Stimulated activated CD4-positive, alpha-beta T cell treated with anti-CD3 and anti-CD28 coated beads, Interleukin-4, amount 100 ng/mL, for 24 hours (primary cell): ENCODE measurements at places on chromosomes 2 and 18.

DNA sequence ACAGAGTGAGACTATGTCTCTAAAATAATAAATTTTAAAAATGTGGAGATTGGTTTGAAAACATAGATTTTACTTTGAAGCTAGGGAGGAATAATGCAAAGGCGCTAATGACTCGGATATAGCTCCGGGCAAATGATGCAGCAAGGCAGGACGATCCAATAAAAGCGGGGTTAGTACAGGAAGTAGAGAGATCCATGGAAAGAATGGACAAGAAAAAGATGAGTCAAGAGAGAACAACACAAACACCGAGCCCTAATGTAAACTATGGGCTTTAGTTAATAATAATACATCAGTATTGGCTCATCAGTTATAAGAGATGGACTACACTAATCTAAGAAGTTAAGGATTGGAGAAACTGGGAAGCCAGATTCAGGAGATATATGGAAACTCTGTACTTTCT lies 74.5 kb downstream of the QPCT start:
- no peak for DNase-seq

- DNase-seq = no peak
Measured at GRCh38 chr2:216661639-216662375, 28.6 kb downstream of the IGFBP2 start.

DNA sequence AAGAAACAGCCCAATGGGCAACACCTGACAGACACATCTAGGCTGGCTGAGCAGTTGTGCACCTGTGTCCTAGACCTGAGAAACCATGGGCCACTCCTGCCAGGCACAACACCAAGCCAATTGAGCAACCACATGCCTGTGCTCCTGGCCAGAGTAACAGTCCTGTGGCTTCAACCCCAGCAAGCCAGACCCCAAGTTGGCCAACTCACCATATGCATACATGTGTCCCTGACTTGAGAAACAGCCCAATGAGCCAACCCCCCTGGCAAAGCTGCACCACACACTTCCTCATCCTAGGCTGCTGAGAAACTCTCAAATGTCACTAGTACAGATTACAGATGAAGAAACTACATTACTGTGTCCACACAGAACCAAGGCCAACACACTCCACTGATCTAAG lies 36.6 kb downstream of the USP34 start:
- no peak for DNase-seq

- no peak for DNase-seq
Measured at GRCh38 chr2:32688541-32688940, 60.7 kb downstream of the TTC27 start.

GRCh38 chr2:118059919-118060478 lies 28.3 kb upstream of the INSIG2 start:
- no peak for DNase-seq

GRCh38 chr2:36123995-36124394 lies 231.6 kb upstream of the CRIM1 start:
- DNase-seq = no peak

GRCh38 chr18:63679820-63680606 lies 18.3 kb upstream of the SERPINB3 start:
- DNase-seq = no peak

- DNase-seq = no peak
Measured at GRCh38 chr18:8194431-8194830, 414.8 kb upstream of the RAB12 start.

GRCh38 chr18:67682516-67682915 lies 166.0 kb upstream of the DSEL start:
- no peak for DNase-seq

DNA sequence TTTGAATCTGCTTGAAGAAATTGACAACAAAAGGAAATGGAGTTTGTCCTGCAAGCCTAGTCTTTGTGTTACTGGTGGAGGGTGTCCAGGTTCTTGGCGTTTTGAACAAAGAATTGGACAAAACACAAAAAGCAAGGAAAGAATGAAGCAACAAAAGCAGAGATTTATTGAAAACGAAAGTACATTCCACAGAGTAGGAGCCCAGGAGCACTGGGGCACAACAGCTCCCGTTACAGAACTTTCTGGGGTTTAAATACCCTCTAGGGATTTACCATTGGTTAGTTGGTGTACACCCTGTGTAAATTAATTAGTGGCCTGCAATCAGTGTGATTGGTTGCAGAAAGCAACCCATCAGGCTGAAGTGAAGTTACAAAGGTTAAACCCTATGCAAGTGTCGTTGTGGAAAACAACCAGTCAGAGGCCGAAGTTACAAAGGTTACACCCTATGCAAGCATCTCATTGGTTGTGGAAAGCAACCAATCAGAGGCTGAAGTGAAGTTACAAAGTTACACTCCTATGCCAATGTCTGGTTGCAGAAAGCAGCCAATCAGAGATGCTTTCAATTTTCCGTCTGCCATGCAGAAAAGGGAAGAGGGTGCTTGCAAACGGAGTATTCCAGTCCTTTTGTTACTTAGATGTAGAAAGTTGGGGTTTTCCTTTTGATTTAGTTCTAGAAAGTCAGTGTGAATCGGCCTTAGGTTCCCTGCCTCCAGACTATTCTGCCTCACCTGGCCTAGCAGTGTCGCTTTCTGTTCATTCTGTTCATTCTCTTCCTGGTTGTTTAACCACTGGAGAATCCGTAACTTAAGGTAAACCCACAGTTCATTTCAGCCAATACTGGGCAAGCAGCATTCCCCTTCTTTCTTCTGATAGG lies 47.6 kb upstream of the PTH2R start:
- DNase-seq = no peak

- DNase-seq = no peak
Measured at GRCh38 chr2:208285853-208286252, 19.8 kb downstream of the PIKFYVE start.

- DNase-seq = no peak
Measured at GRCh38 chr2:183242937-183243336, 118.7 kb downstream of the NUP35 start.
